ENCODE measurements at places on chromosomes 6 and 20. TPM values are rescaled to one million over a fixed set of nuclear protein-coding genes. Genes with fewer than 3 reads are reported as not detected.

The EIF2S2 gene
- total RNA-seq, result 98.2 TPM

The ZDHHC14 gene
- 21.0 TPM for total RNA-seq

The HECA gene
- 14.8 TPM for total RNA-seq

The PGBD1 gene
- total RNA-seq, result 8.0 TPM

The COL9A3 gene
- not detected for total RNA-seq

The HLA-G gene
- total RNA-seq, result not detected

The ZNF391 gene
- total RNA-seq, result 0.27 TPM

The ASIP gene
- not detected for total RNA-seq

The REPS1 gene
- total RNA-seq, result 26.1 TPM

The CLIC5 gene
- total RNA-seq, result 0.34 TPM

The WFDC8 gene
- not detected for total RNA-seq

The GNAS-AS1 gene
- not detected for total RNA-seq

The TMC2 gene
- not detected for total RNA-seq

The DEFB123 gene
- not detected for total RNA-seq

The HBS1L gene
- 68.2 TPM for total RNA-seq

The HCRTR2 gene
- total RNA-seq, result not detected

Measured in mammary microvascular endothelial cell (primary cell).